ENCODE measurements at places on chromosomes 6 and 20. TPM values are rescaled to one million over a fixed set of nuclear protein-coding genes. Genes with fewer than 3 reads are reported as not detected.

BTBD3 gene
- total RNA-seq: 21.6 TPM

DNA sequence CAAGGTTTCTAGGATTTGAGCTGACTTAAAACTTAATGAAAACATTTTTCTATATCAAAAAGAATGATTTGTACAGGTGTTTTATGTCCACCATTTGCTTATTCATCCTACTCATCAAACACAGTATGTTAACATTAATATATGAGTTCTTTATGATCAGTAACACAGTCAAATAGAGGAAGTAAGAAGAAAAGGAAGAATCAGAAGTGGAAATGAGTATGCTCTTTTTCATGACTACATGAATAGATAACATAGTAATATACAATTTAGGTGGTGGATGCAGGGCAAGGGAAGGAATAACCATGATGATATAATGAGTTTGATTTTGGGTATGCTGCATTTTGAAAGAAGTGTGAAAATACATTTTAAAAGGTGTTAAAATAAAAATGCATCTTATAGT, 16.5 kb downstream of the KPNA5 start:
- H3K4me1 ChIP-seq: no peaks in the 10 kb centered on the region
- no peak overlapping the region for H3K27ac ChIP-seq
- H3K36me3 ChIP-seq: peaks cover 5% of the 10 kb centered on the region
- no peak overlapping the region for H3K4me3 ChIP-seq
- no peaks in the 10 kb centered on the region for H3K27me3 ChIP-seq

DNA sequence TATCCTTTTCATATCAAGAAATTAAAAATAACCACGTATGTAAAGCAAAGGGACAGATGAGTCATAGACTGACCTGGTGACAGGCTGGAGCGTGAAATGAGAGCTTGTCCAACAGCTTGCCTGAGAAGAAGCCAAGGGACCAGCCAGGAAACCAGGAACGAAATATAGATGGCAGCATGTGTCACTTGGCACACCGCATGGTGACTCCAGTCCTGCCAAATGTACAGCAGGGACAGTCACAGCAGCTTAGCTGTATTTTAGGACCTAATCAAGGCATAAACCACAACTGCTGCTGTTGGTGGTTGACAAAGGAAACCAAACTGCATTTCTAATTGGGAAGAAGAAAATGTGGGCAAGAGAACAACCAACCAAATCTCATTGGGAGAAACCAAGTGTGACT, 755.0 kb downstream of the TFAP2A start:
- H3K4me3 ChIP-seq: no peak overlapping the region
- H3K4me1 ChIP-seq: peaks cover 15% of the 10 kb centered on the region
- no peaks in the 10 kb centered on the region for H3K36me3 ChIP-seq
- no peak for DNase-seq

- peaks cover 68% of the 10 kb centered on the region for H3K4me1 ChIP-seq
- peak overlapping the region; percentile 86 for H3K4me3 ChIP-seq
- peak; percentile 99 for DNase-seq
- H3K27ac ChIP-seq: peak overlapping the region; percentile 98
- H3K27me3 ChIP-seq: no peaks in the 10 kb centered on the region
Observed at GRCh38 chr20:24134284-24134683, 145.7 kb upstream of the GGTLC1 start.

EDN3 gene
- not detected for total RNA-seq

DNA sequence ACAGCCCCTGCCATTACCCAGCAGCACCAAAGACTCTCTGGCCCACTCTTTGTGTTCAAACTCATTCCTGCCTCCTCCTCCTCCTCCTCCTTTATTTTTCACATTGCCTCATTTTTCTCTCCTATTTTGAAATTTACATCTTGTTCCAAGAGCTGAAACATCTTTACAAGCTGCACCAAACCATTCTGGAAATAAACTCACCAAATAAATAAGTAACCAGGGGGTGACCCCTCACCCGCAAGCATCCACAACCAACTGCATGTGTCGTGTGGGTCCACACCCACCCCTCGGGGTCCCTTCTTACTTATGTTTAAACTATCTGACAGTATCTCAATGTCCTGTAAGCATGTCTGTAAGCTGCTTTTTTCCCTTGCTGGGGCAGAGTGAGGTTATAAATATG, 1.4 kb downstream of the KCNB1 start:
- no peak for DNase-seq
- H3K27me3 ChIP-seq: peaks cover 32% of the 10 kb centered on the region
- H3K4me1 ChIP-seq: no peaks in the 10 kb centered on the region
- no peak overlapping the region for H3K4me3 ChIP-seq
- no peak overlapping the region for H3K27ac ChIP-seq

- H3K27ac ChIP-seq: no peak overlapping the region
- peaks cover 6% of the 10 kb centered on the region for H3K4me1 ChIP-seq
- H3K36me3 ChIP-seq: no peaks in the 10 kb centered on the region
- H3K27me3 ChIP-seq: no peaks in the 10 kb centered on the region
Observed at GRCh38 chr6:7341271-7341670, 28.3 kb upstream of the SSR1 start.

- no peaks in the 10 kb centered on the region for H3K27me3 ChIP-seq
- no peak overlapping the region for H3K4me3 ChIP-seq
- no peak overlapping the region for H3K27ac ChIP-seq
- H3K4me1 ChIP-seq: peaks cover 4% of the 10 kb centered on the region
- H3K36me3 ChIP-seq: no peaks in the 10 kb centered on the region
- no peak for DNase-seq
Observed at GRCh38 chr20:33531885-33532284, 42.0 kb downstream of the CBFA2T2 start.

GRCh38 chr6:50884364-50884763, 65.7 kb downstream of the TFAP2B start:
- H3K4me3 ChIP-seq: no peak overlapping the region
- no peaks in the 10 kb centered on the region for H3K27me3 ChIP-seq
- H3K36me3 ChIP-seq: no peaks in the 10 kb centered on the region
- no peak overlapping the region for H3K27ac ChIP-seq
- no peak for DNase-seq
